ENCODE measurements at places on chromosomes 2 and 18.

- DNase-seq, result no peak
Measured at GRCh38 chr2:219293736-219294231, 14.6 kb downstream of the DNAJB2 start.

DNA sequence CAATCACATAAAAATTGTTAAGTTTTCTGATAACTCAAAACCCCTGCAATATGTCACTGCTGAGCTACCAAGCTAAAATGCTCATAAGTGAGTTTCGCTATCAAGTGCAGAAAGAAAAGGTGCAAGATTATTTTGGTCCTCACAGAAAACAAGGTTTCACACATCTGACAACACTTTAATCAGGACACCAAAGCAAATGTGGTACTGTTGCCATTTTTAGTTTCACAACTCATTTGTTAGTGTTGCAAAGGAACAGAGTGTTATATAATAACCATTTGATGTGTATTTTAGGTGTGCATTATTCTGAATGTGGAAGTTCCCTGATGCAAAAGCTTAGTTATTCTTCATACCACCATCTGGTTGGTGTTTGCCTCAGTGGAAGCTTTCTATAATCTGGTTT lies 956.2 kb downstream of the DSC3 start:
- no peak for DNase-seq

DNA sequence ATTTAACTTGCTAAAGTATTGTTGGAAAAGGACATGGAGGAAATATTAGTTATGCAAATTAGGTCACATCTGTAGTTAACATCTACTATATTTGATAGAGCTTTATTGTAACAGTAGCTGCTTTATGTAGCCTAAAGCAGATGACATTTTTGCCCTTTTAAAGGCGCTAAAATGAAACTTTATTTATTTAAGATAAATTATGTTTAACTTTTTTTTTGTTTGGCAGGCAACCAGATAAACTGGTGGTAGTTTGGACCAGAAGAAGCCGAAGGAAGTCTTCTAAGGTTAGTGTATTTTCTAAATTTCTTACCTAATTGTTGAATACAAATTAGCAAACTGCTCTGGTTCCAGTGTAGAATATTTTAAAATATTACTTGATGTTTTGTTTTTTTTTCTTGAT lies 41.7 kb downstream of the EHBP1 start:
- no peak for DNase-seq

DNA sequence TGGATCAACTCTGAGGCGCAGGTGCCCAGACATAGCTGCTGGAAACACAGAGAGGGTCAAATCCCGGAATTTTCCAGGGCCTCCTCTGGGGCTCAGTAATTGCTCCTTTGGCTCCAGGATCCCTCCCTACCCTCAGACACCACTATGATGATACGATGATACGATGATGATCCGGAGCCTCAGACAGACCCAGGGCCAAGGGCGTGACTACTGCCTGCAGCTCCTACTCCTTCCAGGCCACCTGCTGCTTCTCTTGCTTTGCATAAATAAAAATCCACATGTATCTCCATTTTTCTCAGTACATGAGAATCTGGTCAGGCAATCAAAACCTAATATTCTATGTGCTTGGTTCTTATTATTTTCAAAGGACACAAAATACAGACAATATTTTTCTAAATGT lies 33.7 kb downstream of the MRPL35 start:
- no peak for DNase-seq

DNA sequence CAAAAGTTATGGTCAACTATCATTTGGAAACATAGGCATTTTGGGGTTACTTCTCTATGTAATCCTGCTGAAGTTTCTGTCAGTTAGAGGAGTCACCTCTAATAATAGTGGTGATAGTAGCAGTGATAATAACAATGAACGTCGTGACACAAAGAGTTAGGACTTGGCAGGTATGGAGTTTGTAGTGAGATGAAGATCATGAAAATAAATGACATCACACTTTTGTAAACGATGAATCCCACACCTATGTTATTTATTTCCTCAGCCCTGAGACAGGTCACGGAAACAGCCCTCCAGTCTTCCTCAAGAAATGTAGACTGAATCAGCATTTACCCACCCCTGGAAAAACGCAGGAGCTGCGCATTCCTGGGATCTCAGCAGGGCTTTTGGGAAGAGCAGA lies 38.8 kb downstream of the TSN start:
- no peak for DNase-seq

DNA sequence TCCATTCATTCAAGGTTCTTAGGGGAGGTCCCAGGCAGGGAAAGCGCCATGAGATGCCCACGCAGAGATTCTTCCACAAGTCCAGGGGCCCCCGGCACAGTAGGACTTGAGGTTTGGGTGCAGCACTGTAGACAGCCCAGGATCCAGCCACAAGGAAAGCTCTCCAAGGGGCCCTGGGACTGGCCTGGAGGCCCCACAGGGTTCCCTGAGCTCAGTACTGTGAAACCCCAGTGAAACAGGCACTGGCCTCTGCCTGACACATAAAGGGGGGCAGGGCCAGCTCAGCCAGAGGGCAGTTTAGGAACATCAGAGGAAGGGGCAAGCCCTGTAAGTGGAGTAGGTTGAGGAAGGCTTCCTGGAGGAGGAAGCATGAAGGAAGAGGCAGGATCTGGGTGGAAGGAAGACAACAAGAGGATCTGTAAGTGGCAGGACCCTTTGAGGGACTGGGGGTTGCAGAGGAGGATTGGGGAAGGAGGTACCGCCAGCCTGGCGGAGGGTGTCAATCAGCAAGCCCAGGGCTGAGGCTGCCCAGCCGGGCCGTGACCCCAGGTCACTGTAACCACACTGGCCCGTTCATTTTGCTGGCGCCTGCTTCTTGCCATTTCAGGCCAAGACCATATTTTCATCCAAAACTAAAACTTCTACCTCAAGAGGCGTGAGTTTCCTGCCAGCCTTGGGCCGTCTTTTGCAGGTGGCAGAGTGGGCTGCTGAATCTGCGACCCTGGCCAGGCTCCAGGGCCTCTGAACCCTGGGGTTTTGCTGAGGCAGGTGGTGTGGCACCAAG lies 175.2 kb downstream of the SMAD7 start:
- no peak for DNase-seq

DNA sequence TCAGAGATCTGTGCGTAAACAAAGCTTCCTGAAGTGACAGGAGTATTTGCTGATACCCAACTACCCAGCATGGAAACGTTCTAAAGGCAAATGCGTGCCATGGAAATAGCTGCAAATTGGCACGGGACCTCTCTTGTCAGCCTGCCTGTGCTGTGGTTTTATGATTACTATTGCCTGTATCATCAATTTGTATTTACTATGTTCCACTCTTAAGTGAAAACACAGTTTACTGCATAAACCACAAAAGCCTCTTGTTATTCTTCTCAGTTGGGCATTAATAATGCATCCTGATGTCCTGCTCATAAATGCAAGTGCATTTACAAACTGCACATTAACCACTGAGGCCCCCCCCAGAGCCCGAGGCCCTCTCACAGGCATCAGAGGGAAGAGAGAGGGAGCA lies 196.6 kb upstream of the SLC35G4 start:
- no peak for DNase-seq

- no peak for DNase-seq
Measured at GRCh38 chr2:103781313-103781712, 1019.5 kb downstream of the TMEM182 start.

DNA sequence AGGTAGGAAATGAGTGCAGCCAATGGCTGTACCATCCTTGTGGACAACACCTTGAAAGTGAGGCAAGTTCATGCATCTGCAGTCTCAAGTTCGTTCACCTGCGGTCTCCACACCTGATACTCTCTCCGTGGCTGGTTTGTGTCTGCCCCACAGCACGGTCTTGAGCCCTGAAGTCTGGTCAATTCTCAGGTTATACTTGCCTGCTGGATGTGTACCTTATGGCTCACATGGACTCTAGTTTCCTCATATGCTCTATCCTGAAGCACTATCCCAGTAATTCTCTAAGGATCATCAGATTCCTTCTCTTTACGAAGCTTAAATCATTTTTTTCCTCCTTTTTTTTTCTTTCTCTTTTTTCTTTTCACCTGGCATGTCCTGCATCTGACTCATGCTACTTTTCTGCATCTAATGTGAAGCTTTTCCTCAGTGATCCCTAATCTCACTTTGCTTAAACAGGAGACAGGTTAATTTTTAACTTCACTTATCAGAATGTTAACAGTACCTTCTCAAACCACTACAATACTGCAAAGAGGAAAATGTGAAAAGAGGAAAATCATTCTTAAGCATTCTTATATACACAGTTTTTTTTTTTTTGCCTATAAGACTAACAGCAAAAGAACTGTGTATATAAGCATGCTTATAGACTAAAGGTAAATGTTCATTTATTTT lies 511.2 kb downstream of the SOX11 start:
- DNase-seq, result no peak

All from activated T-cell treated with anti-CD3 and anti-CD28 coated beads for 24 hours (primary cell).